NK-92 treated with Interleukin-12 subunit alpha and Interleukin-12 subunit beta, amount 100 ng/mL, for 24 hours (cell line): ENCODE measurements at places on chromosomes 16 and 17.

GRCh38 chr16:50572700-50573099 lies 24.5 kb downstream of the NKD1 start:
- no peak for DNase-seq

DNA sequence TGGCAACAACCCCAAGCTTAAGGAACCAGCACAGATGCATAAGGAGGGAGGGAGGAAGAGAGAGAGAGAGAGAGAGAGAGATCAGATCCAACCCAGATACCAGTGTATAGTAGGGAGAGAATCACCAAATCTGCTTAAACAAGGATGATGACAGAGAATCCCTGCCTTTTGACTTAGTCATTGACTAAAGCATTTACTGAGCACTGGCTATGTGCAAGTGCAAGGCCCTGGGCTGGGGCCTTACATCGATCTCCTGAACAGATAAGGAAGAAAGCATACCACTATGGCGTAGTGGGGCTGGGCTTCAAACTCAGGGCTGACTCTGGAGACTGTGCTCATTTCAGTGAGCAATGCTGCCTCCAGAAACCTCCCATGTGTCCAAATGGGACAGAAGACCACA lies 15.8 kb downstream of the TSNAXIP1 start:
- no peak for DNase-seq

DNA sequence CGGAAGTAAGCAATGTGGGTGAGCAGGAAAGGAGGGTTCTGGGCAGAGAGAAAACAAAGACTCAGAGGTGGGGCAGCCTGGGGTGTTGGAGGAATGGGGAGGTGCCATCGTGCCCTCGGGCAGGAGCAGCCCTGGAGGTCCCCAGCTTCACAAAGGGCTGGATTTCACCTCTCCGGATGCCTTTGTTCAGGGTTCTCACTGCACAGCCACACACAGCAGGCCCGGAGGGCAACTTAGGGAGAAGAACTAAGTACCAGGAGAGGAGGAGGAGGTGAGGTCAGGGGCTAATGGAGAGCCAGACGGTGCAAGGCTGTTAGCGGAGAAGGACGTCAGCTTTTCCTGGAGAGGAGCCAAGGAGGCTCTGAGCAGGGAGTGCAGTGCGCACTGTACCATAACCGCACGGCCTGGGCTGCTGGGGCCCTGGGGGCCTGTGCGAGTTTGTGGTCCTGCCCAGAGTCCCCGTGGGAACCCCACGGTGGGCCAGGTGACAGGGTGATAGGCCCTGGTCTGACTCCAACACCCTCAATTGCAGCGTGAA lies 9.3 kb downstream of the ARRB2 start:
- DNase-seq: no peak

DNA sequence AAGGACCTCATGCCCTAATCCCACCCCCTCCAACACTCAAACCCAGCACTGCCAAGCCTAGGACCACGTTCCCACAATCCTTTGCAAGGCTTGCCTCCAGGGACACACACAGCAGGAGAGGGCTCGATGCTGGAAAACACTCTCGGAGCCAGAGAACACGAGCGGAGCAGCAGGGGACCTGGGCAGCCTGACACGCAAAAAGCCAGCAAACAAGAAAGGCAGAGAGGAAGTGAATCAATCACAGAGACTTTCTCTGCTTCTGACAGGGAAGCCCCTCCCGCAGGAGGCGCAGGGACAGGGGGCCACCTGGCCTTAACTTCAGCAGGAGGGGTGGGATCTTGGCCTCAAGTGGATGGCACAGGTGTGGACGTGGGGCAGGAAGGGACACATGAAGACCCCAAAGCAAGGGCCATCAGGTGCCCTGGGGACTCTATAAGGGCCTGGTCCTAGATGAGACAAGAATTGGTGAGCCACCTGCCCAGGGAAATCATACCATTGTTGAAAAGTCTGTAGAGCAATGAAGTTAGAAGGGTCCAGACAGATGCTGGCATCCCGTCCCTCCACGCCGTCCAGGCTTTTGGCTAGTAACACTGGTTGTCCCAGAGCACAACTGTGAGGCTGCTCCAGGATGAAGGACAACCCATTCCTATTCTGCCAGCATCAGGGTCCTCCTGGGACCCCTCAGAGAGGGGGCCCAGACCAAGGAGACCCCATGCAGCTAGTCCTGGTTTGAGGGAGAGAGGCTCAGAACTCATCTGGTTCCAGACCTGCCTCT lies 2.2 kb downstream of the SDK2 start:
- DNase-seq: no peak

DNA sequence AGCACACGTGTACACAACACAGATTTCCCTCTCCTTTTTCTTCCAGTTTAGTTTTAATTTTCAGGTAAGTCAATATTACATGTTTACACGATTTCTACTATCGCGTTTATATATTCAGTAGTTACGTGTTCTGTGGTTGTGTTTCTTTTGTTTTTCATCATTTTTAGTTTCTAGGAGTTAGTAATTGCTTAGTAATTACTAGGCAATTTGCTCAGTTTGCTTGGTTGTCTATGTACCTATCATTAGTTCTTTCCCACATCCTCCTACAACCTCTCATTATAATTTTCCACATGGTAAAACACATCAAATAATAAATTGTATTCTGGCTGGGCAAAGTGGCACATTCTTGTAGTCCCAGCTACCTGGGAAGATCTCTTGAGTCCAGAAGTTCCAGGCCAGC lies 24.6 kb upstream of the GUCY2D start:
- DNase-seq: no peak

GRCh38 chr16:79517156-79517555 lies 83.4 kb downstream of the MAF start:
- DNase-seq: no peak

- no peak for DNase-seq
Measured at GRCh38 chr17:17030515-17031211, 11.6 kb upstream of the MPRIP start.
